ENCODE measurements at places on chromosomes 12 and 14.

DNA sequence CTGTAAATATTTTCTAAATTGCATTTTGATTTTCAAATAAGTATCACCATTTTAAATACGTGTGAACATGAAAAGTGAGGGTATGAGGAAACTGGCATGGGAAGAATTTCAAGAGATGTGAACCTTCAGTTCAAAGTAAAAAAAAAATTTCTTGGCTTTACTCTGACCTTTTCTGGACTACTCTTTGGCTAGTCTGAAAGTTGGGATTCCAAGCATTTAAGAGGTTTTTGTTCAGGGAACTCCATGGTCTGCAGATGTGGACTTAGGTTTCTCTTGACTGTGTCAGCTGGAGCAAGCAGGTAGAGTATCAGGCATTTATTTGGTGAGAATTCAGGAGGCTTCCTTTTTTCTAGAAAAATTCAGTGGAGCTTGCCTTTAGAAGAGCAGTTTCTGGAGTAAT, 311.6 kb downstream of the LRIG3 start:
- no peak for DNase-seq

GRCh38 chr14:92690171-92691011, 58.0 kb downstream of the LGMN start:
- DNase-seq: no peak

DNA sequence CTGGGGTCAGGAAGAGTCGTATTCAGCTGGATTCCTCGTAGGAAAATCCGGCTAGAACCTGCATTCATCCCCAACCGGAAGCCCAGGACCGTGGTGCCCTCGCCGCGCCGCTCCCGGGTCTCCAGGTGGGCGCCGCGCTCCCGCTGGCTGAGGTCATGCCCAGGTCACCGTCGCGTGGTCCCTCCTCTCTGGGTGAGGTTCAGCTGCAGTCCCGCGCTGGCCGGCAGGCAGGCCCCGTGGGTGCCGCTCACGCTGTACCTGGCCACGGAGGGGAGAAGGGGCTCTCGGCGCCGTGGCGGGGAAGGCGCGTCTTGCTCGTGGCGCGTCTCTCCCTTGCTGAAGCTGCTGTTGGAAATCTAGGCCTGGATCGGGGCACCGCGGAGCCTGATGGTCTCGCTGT, 44.5 kb downstream of the LRTM2 start:
- DNase-seq: no peak

GRCh38 chr12:13559318-13559978, 362.9 kb downstream of the EMP1 start:
- no peak for DNase-seq

DNA sequence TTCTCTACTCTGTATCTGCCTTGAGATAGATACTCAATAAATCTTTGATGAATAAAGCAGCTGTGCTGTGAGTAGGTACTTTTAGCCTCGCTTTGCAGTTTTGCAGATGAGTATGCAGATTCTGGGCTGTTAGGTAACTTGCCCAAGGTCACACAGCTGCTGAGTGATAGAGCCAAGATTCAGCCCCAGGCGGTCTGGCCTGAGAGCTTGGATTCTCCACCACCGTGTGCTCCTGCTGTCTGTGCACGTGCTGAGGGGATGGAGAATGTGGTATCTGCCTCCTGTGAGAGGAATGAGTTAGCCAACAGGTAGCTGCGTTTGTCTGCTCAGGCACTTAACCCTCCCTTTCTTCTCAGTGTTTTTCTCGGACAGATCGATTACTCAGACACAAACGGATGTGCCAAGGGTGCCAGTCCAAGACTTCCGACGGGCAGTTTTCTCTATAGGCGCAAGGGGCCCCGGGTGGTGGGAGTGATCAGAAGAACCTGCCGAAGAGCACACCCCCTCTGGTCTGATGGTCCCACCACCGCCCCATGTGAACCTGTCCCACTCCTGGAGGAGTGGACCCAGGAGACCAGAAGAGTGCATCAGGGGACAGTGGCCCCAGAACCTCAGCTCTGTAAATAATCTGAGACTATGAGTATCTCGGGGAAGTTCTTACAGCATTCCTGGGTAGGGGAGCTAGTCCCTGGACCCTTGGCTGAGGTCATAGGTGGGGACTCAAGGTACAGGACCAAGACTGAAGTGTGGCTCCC, 6.6 kb upstream of the CSAD start:
- DNase-seq: no peak

DNA sequence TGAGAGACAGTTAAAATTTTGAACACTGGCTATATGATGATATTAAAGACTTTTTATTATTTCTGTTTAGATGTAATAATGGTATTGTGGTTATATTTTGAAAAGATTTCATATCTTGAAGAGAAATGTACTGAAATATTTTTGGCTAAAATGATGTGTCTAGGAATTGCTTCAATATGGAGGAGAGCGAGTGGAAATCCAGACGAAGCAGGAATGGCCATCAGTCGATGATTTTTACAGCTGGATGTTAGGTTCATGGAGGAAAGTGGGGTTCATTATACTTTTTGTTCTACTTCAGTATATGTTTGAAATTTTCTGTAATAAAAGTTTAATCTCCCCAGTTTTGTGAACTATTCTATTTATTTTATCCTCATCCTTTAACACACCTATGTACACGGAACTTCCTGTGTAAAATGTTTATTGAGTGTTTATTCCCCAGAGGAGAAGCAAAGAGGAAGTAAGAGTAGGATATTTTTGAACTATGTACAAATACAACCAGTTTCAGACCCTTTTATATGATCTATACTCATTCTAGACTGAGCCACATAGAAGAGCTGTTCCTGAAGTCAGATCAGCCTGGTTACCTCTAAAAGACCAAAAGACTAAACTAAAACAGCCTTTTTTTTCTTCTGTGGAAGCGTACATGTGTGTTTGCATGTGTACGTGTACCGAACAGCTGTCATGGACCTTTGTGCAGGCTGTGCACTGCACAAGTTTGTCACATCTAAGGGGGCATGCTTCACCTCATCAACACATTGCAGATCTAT, 211.0 kb upstream of the NUDT4 start:
- no peak for DNase-seq

GRCh38 chr12:123614531-123614930, 12.6 kb downstream of the DDX55 start:
- DNase-seq: no peak

- no peak for DNase-seq
Observed at GRCh38 chr14:50801706-50802105, 29.3 kb downstream of the NIN start.

DNA sequence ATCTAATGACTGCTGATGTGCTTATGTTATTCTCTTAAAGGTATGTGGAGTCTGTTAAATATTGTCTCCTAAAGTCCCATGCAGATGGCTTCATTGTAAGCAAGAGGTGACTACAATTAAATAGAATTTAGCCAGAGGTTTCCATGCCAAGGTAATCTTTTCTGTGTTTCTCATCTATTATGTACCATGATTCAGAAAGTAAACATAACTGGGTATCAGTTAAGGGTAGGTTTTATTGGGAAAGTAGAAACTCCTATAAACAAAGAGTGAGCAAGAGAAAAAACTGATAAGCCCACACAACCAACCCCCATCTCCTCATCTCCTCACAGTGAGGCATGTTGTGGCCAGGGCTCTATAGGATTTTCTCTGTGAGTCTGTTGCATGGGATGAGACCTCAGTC, 611.7 kb downstream of the SNAPC1 start:
- DNase-seq: no peak

DNA sequence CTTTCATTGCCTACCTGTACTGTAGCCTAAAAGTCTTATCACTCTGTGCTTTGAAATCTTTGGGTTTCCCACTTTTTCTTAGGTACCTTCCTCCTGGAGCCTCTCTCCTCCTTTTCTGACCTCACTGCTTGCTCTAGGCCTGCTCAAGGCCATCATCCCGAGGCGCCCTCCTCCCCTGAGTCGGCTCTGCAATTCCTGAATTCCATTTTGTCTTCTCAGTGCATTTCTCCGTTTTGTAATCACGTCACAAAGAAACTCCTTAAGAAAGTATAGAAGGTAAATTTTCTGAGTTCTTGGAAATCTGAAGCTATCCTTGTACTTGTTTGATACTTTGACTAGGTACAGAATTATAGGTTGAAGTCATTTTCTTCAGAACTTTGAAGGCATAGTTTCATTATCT, 25.2 kb downstream of the ZC3H14 start:
- DNase-seq: no peak

DNA sequence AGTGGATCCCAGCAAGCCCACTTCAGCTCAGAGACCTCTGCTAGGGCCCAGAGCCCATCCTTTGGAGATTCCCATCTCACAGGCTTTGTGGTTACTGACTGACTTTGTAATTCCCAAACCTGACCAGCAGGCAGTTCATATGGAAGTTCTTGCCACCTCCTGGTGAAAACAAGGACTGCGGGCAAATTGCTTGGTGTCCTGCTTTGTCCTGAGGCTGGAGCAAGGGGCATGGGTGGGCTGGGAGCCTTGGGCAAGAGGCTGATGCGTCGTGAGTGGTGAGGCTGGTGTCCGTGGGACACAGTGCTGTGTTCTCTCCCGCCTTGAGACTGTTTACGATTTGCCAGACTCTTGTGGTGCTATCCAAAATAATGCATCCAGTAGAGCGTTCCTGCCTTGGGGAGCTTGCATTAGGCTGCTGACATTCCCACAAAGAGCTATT, 91.0 kb downstream of the LRRC74A start:
- DNase-seq: no peak

DNA sequence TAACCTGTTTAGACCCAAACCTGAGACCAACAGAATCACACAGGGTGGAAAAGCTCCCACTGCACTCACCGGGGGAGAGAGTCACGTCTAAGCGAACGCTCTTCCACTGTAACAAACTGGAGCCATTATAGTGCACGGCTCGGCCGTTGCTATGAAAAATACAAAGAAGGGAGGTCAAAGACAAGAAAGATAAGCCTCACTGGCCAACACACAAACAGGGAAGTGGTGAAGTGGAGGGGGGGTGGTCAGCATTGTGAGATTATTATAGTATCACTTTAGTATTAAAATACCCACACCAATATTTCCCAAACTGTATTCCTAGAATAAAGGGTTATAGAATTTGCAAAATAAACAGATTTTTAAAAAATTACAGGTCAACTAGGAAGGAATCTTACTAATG, 90.9 kb downstream of the TRAFD1 start:
- no peak for DNase-seq

DNA sequence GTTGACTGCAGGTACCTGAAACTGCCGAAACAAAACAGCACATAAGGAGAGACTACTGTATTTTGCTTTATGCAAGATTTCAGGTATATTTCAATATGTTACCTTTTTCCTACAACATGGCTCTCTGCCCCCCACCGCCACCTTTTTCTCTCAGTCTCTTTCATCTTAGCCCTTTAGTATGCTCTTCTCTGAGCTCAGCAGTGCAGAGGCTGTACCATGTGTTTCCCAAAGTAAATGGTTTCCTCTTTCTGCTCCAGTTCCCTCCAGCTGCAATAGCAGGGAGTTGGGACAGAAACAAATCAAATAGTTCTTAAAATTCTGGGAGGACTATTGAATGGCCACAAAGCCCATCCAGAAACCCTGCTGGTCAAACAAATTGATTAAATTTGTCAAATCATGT, 4.3 kb downstream of the AMN1 start:
- DNase-seq: no peak

DNA sequence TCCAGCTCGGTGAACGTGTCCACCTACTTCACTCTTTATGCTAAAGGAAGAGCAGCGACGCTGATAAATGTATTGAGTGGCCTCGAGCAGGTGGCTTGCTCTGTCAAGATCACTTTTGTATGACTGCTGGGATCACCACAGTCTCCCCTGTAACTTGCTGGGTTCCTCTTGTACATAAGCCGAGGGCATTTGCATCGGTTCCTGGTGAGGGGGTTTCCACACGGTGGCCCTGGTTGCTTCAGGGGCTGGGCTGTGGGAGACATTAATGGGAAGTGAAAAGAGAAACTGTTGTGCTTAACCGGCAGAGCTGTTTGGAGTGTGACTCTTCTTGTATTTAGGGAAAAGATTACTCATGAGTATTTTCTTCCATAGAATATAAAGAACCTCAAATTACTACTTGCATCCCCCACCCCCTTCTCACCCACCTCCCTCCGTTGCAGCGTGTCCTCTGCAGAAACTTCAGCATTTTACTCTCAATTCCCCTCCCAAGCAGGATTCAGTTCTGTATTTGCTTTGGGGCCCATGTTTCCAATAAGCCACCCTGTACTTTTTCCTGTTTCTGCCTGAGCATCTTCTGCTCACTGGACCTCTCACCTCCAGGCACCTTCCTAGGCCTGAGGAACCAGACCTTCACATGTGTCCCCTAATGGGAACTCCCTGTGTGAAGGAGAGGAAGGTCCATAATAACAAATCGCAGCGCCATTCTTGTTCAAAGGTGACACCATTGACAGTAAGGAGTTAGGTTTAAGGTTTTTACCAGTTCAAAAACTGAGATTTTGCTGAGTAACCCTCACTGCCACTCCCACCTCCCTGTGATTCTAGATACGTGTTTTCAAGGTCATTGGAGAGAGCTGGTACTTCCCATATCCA, 187.0 kb downstream of the ETV6 start:
- no peak for DNase-seq

Data from T-helper 17 cell (primary cell).